ENCODE measurements at places on chromosomes 1 and 21. TPM values are rescaled to one million over a fixed set of nuclear protein-coding genes. Genes with fewer than 3 reads are reported as not detected.

DNA sequence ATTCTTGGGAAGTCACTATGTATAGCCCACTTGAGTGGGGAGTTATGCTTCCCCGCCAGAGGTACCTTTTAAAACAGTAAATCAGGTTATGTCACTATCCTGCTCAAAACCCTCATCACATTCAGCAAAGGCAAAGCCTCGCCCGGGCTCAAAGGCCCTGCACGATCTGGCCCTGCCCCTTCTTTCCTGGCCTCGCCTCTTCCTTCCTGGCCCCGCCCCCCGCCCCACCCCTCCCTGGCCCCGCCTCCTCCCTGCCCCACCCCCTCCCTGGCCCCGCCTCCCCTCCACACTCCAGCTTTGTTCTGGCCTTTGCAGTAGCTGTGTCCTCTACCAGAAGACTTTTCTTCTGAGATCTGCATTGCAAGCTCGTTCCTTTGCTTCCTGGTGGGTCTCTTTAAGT, 6.6 kb downstream of the LDLRAD2 start:
- DNase-seq, result no peak

The NTMT2 gene
- not detected for total RNA-seq

The DNAJC6 gene
- total RNA-seq, result 104 TPM

GRCh38 chr1:25167269-25168192, 64.8 kb downstream of the SYF2 start:
- no peak for DNase-seq

GRCh38 chr1:207719234-207719633, 32.6 kb upstream of the CD46 start:
- DNase-seq, result no peak

GRCh38 chr1:192962901-192963300, 96.3 kb downstream of the UCHL5 start:
- no peak for DNase-seq

DNA sequence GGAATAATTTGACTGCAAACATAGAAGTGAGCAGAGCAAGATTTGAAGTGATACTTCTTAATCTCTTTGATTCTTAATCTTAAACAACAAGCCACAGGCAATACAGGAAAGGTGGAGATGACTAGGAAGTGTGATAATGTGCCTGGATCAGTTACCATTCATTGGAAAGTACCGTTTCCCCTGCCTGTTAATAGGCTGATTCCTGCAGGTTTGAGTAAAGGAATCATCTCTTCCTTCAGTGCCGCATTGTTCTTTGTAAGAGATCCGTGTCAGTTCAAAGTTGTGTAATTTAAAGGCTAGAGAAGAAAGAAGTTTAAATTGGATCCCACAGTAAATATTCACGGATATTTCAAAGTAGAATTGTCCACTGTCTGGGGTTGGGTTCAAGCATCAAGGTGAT, 43.5 kb upstream of the BCL10 start:
- no peak for DNase-seq

The ATAD3A gene
- total RNA-seq, result 7.3 TPM

The PDC gene
- not detected for total RNA-seq

The IGSF8 gene
- total RNA-seq, result 49.8 TPM

- no peak for DNase-seq
Measured at GRCh38 chr1:3837200-3837599, 19.8 kb downstream of the CEP104 start.

The KRTAP19-1 gene
- not detected for total RNA-seq

DNA sequence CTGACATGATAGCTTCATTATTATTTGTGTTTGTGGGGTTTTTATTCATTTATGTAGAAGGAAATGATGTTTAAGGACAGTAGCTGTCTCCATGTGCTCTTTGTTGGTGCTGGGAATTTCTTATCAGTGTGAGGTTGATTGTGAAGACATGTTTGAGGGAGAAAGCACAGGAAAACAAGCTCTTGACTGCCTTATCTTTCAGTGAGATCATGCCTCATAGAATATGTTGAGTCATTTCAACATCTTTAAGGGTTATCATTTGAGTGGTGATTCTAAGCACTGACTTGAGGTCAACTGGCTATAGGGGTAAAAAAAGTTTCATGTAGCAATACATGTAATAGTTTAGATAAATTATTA, 405.1 kb upstream of the ADAMTS5 start:
- no peak for DNase-seq

- no peak for DNase-seq
Measured at GRCh38 chr21:41754479-41754891, 12.4 kb downstream of the RIPK4 start.

The OVAAL gene
- total RNA-seq, result not detected

- DNase-seq, result no peak
Measured at GRCh38 chr21:14545906-14546480, at the start of gene SAMSN1. Gene SAMSN1 (minus strand): TSS chr21:14546315. CDS start chr21:14546261, 54 bp downstream.

- DNase-seq, result no peak
Measured at GRCh38 chr1:180173952-180174351, 19.3 kb downstream of the QSOX1 start.

- DNase-seq, result no peak
Measured at GRCh38 chr1:3375245-3375644, 79.2 kb upstream of the ARHGEF16 start.

The OR10Z1 gene
- not detected for total RNA-seq

DNA sequence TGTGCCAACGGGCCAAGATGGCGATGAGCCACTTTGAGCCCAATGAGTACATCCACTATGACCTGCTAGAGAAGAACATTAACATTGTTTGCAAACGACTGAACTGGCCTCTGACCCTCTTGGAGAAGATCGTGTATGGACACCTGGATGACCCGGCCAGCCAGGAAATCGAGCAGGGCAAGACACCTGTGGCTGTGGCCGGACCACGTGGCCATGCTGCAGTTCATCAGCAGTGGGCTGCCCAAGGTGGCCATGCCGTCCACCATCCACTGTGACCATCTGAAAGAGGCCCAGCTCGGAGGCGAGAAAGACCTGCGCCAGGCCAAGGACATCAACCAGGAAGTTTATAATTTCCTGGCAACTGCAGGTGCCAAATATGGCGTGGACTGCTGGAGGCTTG, 32.2 kb upstream of the GPR137B start:
- DNase-seq, result no peak

DNA sequence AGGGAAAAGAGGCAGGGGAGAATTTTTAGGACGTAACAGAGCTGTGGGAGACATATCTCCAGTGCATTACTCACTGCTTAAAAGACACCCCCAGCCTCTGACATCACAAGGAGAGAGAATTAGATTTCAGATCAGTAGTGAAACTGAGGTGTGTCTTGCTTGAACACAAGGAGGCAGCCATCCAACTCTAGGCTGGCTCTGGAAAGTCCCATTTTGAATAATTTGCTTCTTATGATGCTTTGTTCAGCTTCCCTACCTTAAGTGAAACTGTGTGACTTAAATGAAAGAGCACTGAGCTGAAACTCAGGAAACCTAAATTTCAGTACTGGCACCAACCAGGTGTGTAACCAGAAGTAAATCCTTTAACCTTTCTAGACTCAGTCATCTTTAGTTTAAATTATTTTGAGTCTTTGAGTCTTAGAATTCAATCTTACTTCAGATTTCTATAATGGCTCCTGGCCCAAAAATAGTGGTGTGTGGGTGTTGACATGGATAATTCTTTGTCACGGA, 251.6 kb upstream of the SGIP1 start:
- no peak for DNase-seq

DNA sequence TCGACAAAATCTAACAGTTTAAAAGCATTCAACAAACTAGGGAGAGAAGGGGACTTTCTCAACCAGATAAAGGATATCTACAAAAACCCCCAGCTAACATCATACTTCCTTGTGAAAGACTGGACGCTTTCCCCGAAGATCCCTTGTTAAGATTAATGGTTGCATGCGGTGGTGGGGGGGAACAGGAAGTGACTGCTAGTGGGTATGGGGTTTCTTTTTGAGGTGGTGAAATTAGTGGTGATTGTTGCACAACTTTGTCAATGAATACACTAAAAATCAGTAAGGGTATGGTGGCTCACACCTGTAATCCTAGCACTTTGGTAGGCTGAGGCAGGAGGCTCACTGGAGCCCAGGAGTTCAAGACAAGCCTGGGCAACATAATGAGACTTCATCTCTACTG, 26.9 kb upstream of the EYA3 start:
- DNase-seq, result no peak

- DNase-seq, result no peak
Measured at GRCh38 chr1:209428241-209428921, 155.1 kb upstream of the CAMK1G start.

DNA sequence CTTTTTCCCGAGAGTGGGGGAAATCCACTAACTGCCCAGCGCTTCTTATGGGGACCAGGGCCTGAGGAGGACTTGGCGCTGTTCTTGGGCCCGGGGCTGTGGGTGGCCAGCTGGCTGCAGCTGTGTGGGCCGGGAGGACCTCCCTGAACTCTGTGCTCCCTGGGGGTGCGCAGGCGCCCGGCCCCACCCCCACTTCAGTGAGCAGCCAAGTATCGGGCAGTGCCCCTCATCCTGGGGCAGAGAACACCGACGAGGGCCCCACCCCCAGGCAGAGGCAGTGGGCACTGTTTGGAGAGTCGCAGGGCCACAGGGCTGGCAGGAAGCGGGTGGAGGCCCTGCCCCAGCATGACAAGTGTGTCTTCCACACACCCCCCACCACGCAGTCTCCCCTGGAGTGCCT, 32.5 kb upstream of the SLC19A1 start:
- DNase-seq, result no peak

DNA sequence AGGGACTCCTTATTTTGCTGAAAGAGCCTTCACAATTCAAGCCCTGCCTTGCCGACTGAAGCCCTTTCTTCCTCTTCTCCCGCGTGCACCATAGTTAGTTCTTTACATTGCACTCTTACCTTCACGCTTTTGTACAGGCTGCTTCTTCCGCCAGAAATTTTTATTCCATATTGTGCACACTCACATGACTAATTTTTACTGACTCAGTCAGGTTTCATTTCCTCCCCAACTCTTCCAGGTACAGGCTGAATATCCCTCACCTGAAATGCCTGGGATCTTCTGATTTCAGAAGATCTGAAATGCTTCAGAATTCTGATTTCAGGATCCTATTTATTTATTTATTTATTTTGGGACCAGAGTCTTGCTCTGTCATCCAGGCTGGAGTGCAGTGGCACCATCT, 172.8 kb downstream of the ZNF281 start:
- DNase-seq, result no peak

DNA sequence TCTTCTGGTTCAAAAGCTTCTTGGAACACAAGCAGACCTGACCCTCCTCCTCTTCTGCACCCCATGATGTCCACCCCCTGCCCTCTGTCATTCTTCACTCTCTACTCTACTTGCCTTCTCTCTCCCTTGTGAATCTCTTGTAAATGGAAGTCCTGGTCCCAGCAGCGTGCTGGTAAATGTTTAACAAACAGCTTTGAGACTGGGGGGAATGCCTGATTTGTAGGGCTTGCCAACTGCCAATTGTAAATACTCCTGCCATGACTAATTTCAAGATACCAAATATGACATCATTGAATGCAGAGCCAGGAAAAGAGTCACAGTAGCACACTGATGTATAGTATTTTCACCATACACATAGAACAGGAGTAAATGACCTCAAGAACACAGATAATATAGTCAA, 40.9 kb upstream of the LRRN2 start:
- no peak for DNase-seq

The MARK1 gene
- total RNA-seq, result 77.7 TPM

The GJC2 gene
- total RNA-seq, result 1.1 TPM

DNA sequence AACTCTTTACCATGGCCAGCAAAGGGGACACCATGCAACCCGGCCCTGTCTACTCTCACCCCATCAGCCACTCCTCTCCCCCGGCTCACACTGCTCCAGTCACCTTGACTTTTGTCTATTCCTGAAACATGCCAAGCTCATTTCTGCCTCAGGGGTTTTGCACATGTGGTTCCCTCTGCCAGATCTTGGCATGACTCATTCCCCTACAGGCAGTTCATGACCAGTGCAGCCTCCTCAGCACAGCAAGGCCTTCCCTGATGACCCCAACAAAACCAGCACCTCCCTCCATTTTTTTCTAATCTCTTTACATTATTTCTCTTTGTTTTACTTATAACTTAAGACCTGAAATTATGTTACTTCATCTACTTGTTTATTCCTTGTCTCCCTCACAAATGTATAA, 58.6 kb upstream of the GJB5 start:
- no peak for DNase-seq

The AKT3 gene
- total RNA-seq, result 624 TPM

The KCNE1 gene
- 0.16 TPM for total RNA-seq

The USH2A gene
- 1.1 TPM for total RNA-seq

GRCh38 chr1:118479351-118479750, 294.3 kb upstream of the SPAG17 start:
- DNase-seq, result no peak

The ASPM gene
- 8.9 TPM for total RNA-seq

DNA sequence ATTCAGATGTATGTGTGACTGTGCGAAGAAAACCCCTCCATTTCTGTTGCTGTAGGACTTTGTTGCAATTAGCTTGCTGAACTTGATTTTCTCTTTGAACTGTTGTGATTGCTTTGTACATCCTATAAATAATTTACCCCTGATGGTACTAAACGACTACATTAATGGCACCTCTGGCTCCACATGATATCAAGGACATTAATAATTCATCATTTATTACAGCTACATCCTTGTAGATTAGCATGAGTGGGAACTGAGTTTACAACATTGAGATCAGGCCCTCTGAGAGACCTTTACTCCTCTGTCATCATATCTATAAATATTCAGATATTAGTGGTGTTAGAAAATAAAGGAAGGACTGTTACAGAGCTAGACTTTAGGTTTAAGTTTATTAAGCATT, 13.5 kb downstream of the LRIG2 start:
- DNase-seq, result no peak

GRCh38 chr1:25704267-25704691, 87.7 kb downstream of the MAN1C1 start:
- DNase-seq, result peak; percentile 30

The FAM151A gene
- total RNA-seq, result not detected

GRCh38 chr1:161121834-161122233, 3.9 kb downstream of the NIT1 start:
- no peak for DNase-seq

- no peak for DNase-seq
Measured at GRCh38 chr21:32966120-32966519, 59.6 kb upstream of the OLIG2 start.

The GBP1 gene
- total RNA-seq, result 1.9 TPM

DNA sequence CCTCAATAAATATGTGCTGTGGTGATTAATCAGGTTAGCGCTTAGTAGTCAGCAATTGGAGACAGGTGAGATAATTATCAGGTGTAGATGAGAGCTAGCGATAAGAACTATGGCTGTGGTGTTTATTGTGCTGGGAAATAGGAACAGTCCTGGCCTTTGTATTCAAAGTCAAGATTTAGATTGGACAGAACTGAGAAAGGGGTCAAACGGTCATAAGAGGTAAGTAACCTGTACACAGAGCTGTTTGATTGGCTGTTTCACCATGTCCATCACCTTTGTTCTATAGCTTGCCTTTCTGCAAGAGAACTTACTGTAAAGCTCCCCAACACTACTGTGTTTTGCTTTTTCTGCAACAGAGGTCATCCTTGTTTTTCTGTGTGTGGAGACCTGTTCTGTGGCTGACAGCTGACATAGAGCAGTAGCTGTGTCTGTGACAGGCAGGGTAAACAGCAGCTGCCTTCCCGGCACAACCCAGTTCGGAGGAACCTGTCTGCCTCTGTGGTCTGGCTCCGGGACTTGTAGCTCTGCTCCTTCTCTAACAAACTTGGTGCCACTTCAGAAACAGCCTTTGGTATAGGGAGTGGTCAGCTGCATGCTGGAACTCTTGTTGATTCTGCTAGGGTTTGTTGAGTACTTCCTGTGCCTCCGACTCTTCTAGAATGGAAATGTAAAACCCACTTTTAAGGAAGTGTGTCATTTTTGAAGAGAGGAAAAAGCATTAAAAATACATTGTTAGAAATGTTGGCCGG, 21.1 kb upstream of the CDC42 start:
- no peak for DNase-seq

The THEMIS2 gene
- 3.4 TPM for total RNA-seq
